Spleen (tissue), 13 donors: ENCODE measurements at places on chromosomes 12 and 14. TPM values are rescaled to one million over a fixed set of nuclear protein-coding genes. Genes with fewer than 3 reads are reported as not detected.
A peak's percentile ranks its signal among the peaks of the same experiment; 100 is the strongest.

DNA sequence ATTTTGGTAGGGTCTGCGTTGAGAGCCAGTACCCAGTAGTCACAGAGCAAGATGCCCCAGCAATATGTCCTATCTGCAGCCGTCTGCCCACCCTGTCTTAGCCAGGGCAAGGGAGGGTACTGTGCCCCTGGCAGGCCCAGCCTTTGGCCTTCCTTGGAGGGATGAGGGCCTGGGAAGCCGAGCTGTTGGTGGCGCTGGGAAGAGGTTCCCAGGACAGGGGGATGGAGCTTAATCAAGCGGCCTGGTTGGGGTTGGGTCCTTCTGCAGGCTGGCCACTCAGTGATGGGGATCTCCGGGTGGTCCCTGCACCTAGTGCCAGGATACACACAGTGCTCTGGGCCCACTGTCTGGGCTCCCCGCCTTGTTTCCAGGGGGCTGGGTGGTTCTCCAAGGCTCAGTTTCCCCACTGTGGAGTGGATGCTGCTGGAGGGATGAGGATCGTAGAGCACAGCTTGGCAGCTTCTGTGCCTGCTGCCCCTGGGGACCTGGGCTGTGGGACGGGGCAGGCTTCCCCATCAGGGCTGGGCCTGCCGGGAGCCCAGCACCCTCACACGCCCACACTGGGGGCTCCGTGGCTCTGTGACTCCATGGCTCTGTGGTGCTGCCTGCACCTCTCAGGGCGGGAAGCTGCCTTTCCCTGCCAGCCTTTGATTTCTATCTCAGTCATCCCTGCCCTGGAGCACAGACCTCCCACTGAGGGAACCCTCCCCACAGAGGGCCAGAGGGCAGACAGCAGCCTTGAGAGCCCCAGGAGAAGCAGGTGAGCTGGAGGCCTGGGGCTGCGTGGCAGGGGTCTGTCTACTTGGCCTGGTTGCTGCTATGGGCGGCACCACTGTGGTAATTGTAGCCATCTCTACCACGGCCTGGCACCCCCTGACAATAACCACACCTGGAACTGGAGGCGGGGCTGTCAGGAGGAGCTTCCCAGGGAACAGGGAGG is 357.0 kb downstream of the TMEM121 start:
- H3K4me3 ChIP-seq, result no peak overlapping the region
- DNase-seq, result peak; percentile 41
- H3K4me1 ChIP-seq, result peaks cover 8% of the 10 kb centered on the region
- H3K27me3 ChIP-seq, result no peaks in the 10 kb centered on the region

DNA sequence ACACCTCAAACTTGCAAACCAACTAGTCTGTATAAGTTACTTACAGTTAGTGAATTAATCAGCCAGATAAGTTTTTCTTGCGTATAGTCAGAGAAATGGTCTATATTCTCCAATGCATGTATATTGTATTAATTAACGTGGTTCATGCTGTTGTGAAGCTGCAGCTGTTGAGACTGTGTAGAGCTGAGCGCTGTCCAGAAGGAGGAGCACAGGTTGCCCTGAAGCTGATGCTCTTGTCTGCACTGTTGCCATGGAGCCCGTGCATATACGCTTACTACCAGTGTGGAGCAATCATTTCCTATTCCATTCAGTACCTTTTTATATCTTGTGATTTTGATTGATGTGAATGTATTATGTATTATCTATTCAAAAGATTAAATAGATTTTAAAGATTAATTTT is 74.3 kb upstream of the ARID2 start:
- no peak for DNase-seq
- H3K4me1 ChIP-seq, result no peaks in the 10 kb centered on the region
- H3K27me3 ChIP-seq, result no peaks in the 10 kb centered on the region
- no peaks in the 10 kb centered on the region for H3K36me3 ChIP-seq

- H3K27me3 ChIP-seq, result no peaks in the 10 kb centered on the region
- no peak overlapping the region for H3K4me3 ChIP-seq
- no peak for DNase-seq
- no peaks in the 10 kb centered on the region for H3K36me3 ChIP-seq
- no peaks in the 10 kb centered on the region for H3K4me1 ChIP-seq
These were observed 59.2 kb downstream of the IFT81 start for GRCh38 chr12:110183386-110183785.

DNA sequence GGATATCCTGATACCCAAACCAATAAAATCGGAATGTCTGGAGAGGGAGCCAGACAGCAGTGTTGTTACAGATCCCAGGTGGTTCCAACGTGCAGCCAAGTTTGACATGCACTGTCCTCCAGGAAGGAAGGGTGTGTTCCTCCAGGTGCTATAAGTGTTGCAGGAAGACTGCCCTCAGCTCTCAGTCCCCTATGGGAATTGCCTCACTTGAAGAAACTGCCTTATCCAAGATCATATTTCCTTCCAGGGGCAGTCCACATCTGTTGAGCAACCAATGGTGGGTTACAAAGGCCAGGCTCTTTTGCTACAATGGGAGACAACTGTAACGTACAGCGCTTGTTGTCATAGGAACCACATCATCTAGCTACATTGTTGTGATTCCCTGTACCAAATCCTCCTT is 13.3 kb upstream of the FBXW8 start:
- H3K27ac ChIP-seq, result no peak overlapping the region
- no peaks in the 10 kb centered on the region for H3K36me3 ChIP-seq
- H3K4me1 ChIP-seq, result no peaks in the 10 kb centered on the region
- no peak for DNase-seq

- H3K27me3 ChIP-seq, result no peaks in the 10 kb centered on the region
- no peak for DNase-seq
- no peaks in the 10 kb centered on the region for H3K36me3 ChIP-seq
- H3K4me3 ChIP-seq, result no peak overlapping the region
- H3K4me1 ChIP-seq, result no peaks in the 10 kb centered on the region
- no peak overlapping the region for H3K27ac ChIP-seq
These were observed 84.4 kb downstream of the TMEM132D start for GRCh38 chr12:129819391-129819790.

- DNase-seq, result no peak
- H3K4me3 ChIP-seq, result no peak overlapping the region
- peaks cover 35% of the 10 kb centered on the region for H3K36me3 ChIP-seq
- H3K4me1 ChIP-seq, result peaks cover 33% of the 10 kb centered on the region
- no peaks in the 10 kb centered on the region for H3K27me3 ChIP-seq
These were observed 1.8 kb downstream of the B3GNT4 start for GRCh38 chr12:122205053-122205925.

- H3K4me1 ChIP-seq, result no peaks in the 10 kb centered on the region
- H3K4me3 ChIP-seq, result no peak overlapping the region
- no peak overlapping the region for H3K27ac ChIP-seq
- H3K27me3 ChIP-seq, result no peaks in the 10 kb centered on the region
These were observed 35.7 kb downstream of the RAD9B start for GRCh38 chr12:110537605-110538409.

- peak within 1 kb of the TSS; percentile 97 for H3K27ac ChIP-seq
- H3K4me3 ChIP-seq, result peak within 1 kb of the TSS; percentile 96
- H3K4me1 ChIP-seq, result peaks cover 15% of the 10 kb centered on the region
- no peaks in the 10 kb centered on the region for H3K27me3 ChIP-seq
- peak; percentile 96 for DNase-seq
These were observed at the start of gene RPS26 for GRCh38 chr12:56041552-56042429. TSS of gene RPS26 (plus strand) at chr12:56041918. CDS start at chr12:56042167, 249 bp downstream.

GRCh38 chr14:81655423-81656314 is 122.0 kb upstream of the SEL1L start:
- peak overlapping the region; percentile 73 for H3K27ac ChIP-seq
- H3K4me3 ChIP-seq, result no peak overlapping the region
- no peak for DNase-seq
- H3K27me3 ChIP-seq, result no peaks in the 10 kb centered on the region
- H3K4me1 ChIP-seq, result no peaks in the 10 kb centered on the region
- H3K36me3 ChIP-seq, result no peaks in the 10 kb centered on the region

DNA sequence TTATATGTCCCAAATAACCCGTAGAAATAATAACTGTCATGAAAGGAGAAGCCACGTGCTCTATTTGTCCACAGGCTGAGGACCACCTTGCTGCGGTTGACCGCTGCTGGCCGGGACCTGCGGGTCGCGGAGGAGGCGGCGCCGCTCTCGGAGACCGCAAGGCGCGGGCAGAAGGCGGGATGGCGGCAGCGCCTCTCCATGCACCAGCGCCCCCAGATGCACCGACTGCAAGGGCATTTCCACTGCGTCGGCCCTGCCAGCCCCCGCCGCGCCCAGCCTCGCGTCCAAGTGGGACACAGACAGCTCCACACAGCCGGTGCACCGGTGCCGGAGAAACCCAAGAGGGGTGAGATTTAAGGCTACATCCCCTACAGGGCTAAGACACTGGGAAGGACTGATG is 21.0 kb downstream of the RPGRIP1 start:
- no peak overlapping the region for H3K27ac ChIP-seq
- peaks cover 5% of the 10 kb centered on the region for H3K4me1 ChIP-seq
- peaks cover 19% of the 10 kb centered on the region for H3K27me3 ChIP-seq
- H3K4me3 ChIP-seq, result peak overlapping the region; percentile 16
- peak; percentile 83 for DNase-seq

- H3K27ac ChIP-seq, result peak overlapping the region; percentile 33
- H3K36me3 ChIP-seq, result peaks cover 21% of the 10 kb centered on the region
- no peaks in the 10 kb centered on the region for H3K27me3 ChIP-seq
- H3K4me1 ChIP-seq, result peaks cover 68% of the 10 kb centered on the region
- no peak overlapping the region for H3K4me3 ChIP-seq
These were observed 36.3 kb downstream of the DTX1 start for GRCh38 chr12:113092607-113093408.

DNA sequence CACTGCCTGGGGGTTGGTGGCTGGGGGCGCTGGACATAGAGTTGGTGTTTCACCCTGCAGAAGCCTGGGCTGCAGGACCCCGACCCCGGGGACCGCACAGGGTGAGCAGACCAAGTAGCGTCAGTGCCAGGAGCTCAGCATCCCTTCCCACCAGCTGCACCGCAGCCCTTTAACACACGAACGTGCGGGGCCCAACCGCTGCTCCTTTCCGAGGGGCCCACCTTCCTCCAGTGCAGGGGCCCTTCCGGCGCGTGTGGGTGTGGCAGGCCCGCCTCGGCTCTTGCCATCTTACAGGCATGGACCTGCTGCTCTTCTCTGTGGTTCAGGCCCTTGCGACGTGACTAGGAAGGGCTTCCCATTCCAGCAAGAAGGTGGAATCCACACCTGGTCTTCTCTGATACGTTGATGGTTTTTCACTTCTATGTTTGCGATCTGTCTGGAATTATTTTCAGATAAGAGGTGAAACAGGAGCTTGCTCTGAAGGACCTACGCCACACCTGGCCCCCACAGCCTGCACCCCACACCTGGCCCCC is 47.8 kb downstream of the LRCOL1 start:
- H3K36me3 ChIP-seq, result no peaks in the 10 kb centered on the region
- peaks cover 41% of the 10 kb centered on the region for H3K4me1 ChIP-seq
- H3K27ac ChIP-seq, result no peak overlapping the region
- no peak overlapping the region for H3K4me3 ChIP-seq
- no peak for DNase-seq

DNA sequence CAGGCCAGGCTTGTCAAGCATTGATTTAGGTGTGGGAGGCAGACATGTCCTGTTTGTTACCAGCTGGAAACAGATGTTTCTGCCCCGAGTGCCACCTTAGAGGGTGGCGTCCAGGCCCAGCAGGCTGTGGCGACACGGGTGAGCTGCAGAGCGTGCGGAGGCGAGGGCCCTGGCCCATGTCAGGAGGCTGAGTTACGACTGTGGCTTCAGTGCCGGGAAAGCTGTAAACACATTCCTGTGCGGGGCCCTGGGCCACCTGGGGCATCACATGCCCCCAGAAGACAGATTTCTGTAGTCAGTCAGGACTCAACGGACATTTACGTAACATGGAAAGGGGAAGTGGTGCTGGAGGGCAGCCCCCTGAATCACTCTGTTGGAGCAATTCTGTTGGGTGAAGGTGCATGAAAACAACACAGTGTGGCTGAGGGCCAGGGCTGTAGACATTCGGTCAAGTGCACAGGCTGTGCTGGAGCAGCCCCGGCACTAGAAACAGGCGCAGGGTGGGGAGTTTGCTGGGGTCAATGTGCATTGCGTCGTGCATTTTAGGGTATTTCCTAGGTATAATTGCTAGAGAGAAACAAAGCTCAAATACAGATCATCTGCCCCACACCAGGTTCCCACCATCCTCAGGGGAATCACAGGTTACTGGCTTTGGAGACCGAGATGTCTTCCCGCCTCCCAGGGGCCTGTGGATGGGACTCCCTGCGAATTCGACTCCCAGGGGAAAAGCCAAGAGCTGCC is 291.8 kb downstream of the TMEM121 start:
- peak overlapping the region; percentile 53 for H3K27ac ChIP-seq
- H3K4me1 ChIP-seq, result peaks cover 19% of the 10 kb centered on the region
- no peak overlapping the region for H3K4me3 ChIP-seq
- no peaks in the 10 kb centered on the region for H3K36me3 ChIP-seq

DNA sequence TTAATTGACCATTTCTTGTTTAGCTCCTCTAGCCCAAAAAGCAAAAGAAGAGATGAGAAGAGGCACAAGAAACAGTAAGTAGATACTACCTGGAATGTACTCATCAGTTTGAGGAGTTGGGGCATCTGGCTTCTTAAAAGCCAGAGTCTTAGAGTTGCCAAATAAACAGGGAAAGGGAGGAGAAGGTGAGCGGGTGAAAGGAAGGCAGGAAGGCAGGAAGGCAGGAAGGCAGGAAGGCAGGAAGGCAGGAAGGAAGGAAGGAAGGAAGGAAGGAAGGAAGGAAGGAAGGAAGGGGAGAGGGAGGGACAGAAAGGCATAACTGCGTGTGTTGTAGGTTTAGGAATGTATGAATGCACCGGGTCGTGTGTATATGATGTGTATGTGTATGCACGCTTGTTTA is 56.7 kb upstream of the HSPB8 start:
- no peak for DNase-seq
- no peaks in the 10 kb centered on the region for H3K4me1 ChIP-seq
- H3K27me3 ChIP-seq, result no peaks in the 10 kb centered on the region
- H3K4me3 ChIP-seq, result no peak overlapping the region

DNA sequence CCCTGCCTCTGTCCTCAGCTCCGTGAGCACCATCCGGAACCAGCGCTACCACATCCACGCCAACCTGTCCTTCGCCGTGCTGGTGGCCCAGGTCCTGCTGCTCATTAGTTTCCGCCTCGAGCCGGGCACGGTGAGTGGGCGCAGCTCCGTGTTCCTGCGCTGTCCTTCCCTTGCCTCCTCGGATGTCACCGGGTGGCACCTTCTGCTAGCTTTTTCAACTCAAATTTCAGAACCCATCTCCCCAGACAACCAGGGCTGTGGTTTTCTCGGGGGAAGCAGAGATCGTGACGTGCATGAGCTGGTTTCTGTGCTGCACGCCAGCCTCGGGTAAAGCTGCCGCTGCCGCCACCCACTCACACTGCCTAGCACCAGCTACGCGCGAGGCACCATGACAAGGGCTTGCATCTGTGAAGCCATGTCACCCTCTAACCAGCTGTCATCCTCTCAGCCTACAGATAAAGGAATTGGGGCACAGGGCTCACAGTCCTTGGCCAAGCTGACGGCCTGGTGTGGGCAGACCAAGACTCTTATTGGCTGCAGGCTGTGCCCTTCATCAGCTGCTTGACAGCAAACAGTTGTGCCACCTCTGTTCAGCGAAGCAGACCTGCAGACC is 152.1 kb downstream of the ADGRD1 start:
- DNase-seq, result peak; percentile 74
- no peak overlapping the region for H3K27ac ChIP-seq
- H3K4me1 ChIP-seq, result peaks cover 12% of the 10 kb centered on the region
- H3K4me3 ChIP-seq, result no peak overlapping the region
- H3K27me3 ChIP-seq, result no peaks in the 10 kb centered on the region
- H3K36me3 ChIP-seq, result no peaks in the 10 kb centered on the region

The STXBP6 gene
- 0.77 TPM for total RNA-seq

The ORAI1 gene
- 34.2 TPM for total RNA-seq

The AGAP2 gene
- total RNA-seq, result 21.4 TPM

The MARCHF9 gene
- total RNA-seq, result 23.0 TPM

The IFNG-AS1 gene
- total RNA-seq, result 7.6 TPM

The COX8C gene
- not detected for total RNA-seq

The DUSP6 gene
- 167 TPM for total RNA-seq

The TOMM20L gene
- not detected for total RNA-seq

The DDX47 gene
- 37.2 TPM for total RNA-seq

The ADAM21 gene
- total RNA-seq, result not detected

The FIGNL2 gene
- total RNA-seq, result 1.6 TPM

The A2M gene
- 425 TPM for total RNA-seq

The MYO1H gene
- not detected for total RNA-seq
